ENCODE measurements at places on chromosomes 16 and 17.

- no peak for DNase-seq
Measured at GRCh38 chr17:3738562-3739295, 15.0 kb downstream of the HASPIN start.

DNA sequence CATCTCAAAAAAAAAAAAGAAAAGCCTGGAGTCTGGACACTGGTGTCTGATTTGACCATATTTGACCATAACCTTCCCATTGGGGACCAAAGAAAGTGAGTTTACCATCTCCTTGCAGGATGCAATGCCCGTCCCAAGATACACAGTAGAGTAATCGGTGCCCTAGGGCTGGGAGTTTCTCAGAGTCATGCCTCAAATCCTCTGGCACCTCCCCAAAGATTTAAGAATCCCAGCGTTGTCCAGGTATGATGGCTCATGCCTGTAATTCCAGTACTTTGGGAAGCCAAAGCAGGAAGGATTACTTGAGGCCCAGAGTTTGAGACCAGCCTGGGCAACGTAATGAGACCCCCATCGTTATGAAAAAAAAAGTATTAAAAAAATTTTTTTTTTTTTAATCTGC lies 5.0 kb downstream of the PITPNM3 start:
- DNase-seq, result no peak

DNA sequence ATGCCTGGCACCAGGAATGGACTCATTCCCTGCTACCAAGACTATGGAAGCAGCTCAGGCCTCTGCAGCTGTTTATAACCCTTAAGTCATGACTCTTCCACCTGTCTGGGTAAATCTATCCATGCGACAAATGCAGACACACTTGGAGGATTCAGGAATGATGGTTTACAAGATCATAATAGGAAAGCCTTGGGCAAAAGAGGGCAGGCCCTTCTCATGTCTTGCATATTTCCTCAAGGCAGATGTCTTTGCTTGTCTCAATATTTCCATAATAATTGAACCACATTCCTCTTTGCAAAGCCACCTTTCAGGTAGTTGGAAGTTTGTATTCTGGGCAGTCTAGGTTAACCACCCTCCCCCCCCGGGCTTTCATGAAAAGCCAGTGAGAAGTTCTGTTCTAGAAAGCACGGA lies 884 bp upstream of the JPT1 start:
- no peak for DNase-seq

DNA sequence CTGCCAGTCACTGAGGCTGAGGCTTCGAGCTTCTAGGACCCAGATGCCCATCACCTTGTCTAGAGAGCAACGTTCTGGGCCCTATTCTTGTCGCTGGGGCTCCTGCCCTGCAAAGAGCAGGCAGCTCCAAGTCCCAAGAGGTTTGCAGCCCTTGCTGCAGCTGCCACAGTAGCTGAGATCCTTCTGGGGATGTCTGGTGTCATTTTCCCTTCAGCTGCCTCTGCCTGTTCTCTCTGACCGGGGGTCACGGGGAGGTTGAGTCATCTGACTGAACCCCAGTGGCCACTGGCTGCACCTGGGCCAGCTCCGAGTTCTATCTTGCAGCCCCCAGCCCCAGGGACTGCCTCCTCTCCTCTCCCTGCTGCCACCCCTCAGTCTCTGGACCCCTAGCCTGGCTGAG lies 4.9 kb downstream of the WSCD1 start:
- no peak for DNase-seq

GRCh38 chr17:38452719-38453118 lies 24.5 kb downstream of the ARHGAP23 start:
- no peak for DNase-seq

GRCh38 chr16:89909777-89910716 lies 8.6 kb upstream of the MC1R start:
- DNase-seq, result peak; percentile 85

DNA sequence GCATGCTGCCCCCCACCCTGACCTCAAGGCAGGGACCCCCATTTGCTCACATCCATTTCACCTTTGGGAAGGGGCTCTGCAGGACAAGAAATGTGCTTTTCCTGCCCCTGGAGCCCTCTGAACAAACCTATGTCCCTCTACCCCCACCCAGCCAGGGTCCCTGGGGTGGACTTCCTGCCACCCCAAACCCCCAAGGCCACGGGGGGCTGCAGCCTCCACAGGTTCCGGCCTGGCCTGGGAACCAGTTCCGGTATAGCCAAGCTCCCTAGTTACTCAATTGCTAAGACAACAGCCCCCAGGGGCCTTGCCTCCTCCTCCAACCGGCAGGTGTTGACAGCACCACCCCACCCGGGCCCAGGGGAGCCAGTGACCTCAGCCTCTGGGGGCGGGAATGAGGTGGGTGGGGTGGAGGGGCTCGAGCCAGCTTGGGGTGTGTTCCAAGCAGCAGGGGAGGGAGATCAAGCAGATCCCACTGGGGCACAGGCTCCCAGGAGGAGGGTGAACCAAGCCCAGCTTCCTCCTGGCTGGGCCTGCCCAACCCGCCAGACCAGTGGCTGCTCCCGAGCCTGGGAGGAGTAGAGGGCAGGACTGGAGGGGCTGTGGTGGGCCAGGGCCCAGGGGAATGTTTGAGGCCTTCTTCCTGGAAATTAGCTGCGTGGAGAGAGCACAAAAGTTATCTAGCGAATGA lies 6.6 kb downstream of the PNMT start:
- DNase-seq, result peak; percentile 72

GRCh38 chr16:3584412-3584811 lies 7.2 kb upstream of the NLRC3 start:
- DNase-seq, result no peak

DNA sequence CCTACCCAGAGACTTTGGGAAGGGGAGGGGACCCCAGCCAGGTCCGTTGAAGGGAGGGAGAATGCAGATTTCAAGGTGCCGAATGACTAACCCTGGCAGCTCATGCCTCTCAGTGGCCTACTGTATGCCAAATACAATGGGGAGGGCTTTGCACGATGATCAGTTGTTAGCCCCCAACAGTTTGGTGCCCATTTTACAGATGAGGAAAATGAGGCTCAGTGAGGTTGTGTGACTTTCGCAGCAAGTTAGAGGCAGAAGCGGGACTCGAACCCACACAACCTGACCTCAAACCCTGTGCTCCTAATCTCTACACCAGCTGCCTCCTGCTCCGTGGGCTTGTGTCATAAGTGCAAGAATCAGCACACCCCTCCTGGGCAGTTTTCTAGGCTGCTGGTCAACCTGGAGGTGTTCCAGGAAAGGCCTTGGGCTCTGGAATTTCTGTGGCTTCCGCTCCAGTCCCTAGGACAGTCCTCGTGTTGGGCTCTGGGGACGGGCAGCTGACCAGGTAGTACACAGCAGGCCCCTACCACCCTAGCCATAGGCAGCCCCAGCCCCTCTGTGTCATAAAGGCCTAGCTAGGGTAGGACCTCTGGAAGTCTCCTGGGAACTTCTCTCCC lies 11.9 kb upstream of the NAGPA start:
- no peak for DNase-seq

GRCh38 chr16:28845293-28845692 lies 855 bp downstream of the TUFM start:
- DNase-seq, result peak; percentile 94

DNA sequence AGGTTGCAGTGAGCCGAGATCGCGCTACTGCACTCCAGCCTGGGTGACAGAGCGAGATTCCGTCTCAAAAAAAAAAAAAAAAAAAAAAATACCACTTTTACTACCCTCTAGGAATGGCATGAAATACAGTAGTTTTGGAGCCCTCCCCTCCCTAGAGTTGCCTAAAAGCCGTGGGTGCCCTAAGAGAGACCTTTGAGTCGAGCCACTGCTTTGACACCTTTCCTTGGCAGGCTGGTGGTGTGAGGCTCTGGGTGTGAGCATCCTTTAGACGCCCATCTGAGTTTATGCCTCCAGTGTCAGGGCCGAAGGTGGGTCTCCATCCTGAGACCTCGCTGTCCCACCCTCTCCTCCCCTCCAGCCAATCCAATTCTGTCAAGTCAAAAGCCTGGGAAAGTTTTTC lies 46.2 kb downstream of the RAP1GAP2 start:
- DNase-seq, result no peak

DNA sequence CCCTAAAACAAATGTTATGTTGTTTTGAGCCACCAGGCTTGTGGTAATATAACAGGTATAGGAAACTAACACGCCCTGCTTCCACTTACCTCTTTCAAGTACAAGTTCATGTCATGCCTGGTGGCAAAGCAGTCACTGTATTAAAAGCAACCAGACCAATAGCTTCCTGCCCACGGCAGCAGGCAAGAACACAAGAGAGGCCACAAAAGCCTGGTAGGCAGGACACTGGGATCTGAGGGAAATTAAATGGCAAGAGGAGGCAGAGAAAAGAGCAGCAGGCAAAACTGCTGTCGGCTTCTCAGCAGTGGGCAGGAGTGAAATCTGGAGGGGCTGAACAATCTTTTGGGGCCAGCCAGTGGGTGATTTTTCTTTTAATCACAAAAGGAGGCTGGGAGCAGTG lies 2.2 kb downstream of the CYTH1 start:
- no peak for DNase-seq
